ENCODE measurements at places on chromosomes 5 and 9. TPM values are rescaled to one million over a fixed set of nuclear protein-coding genes. Genes with fewer than 3 reads are reported as not detected.

NUTM2F gene
- not detected for total RNA-seq

ATG10 gene
- 13.2 TPM for total RNA-seq

DNA sequence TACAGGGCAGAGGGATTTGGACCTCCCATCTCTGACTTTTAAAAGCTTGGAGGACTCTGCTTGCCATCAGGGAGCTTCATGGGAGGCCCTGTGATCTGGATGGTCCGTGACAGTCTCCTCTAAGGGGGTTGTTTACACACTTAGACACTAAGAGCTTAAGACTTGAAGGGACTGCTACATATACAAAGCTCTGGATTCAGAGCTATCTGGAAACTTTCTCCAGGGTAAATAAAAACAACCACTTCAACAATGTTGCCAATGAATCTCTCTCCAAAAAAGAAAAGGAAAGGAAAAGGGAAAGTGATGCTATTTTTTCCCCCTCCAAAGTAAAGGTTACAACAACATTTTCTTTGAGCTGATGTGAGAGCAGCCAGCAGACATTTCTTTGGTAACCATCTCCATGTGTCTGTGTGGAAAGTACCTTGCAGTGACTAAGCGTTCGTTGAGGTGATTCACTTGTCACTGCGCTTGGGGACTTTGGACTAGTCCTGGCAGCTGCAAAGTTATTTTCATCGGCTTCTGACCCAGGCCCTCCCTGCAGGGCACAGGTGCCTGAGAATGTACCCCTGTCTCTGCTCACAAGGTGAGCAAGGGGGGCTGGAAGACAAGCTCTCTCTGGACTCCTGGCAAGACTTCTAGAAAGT lies 262.1 kb upstream of the KLF4 start:
- H3K4me1 ChIP-seq, result no peaks in the 10 kb centered on the region
- peak overlapping the region; percentile 82 for H3K27ac ChIP-seq
- H3K27me3 ChIP-seq, result no peaks in the 10 kb centered on the region
- no peak for DNase-seq
- H3K36me3 ChIP-seq, result no peaks in the 10 kb centered on the region

DNA sequence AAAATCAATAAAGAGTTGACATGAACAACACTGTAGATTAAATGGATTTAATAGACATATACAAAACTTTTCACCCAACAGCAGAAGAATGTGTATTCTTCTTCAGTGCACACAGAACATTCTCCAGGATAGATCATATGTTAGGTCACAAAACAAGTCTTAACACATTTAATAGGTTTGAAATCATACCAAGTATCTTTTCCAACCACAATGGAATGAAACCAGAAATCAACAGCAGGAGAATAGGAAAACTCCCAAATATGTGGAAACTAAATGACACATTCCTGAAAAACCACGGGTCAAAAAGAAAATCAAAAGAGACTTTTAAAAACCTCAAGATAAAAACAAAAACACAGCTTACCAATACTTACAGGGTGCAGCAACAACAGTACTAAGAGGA lies 790.1 kb upstream of the ZNF608 start:
- no peaks in the 10 kb centered on the region for H3K4me1 ChIP-seq
- no peaks in the 10 kb centered on the region for H3K27me3 ChIP-seq
- no peaks in the 10 kb centered on the region for H3K36me3 ChIP-seq
- H3K4me3 ChIP-seq, result no peak overlapping the region
- H3K27ac ChIP-seq, result no peak overlapping the region
